ENCODE measurements at places on chromosomes 5 and 9.

- DNase-seq = no peak
These were observed 42.5 kb downstream of the KLHL3 start for GRCh38 chr5:137693307-137693950.

DNA sequence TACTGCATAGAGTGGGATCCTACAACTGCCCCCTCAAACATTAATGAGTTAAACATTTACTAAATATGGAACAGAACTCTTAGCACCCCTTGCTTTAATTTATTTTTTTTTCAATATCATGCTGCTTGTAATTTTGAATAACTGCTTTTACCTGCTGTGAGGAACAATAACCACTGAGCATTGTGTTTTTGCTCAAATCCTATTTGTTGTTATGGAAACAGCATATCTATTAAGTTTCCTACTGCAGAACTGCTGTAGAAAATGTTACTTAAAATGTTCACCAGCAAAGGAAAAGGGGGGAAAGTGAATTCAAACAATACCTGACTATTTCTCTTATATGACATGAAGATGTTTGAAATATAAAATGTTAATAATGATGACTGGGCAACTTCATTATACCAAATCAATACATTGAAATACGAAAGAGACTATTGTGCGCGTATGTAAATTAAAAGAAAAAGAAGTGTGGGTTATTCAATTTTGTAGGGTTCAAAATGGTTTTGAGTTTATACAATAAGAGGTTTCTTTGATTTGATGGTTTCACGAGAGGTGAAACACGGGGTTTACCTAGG is 1043.8 kb upstream of the NUDT12 start:
- no peak for DNase-seq

GRCh38 chr5:78060421-78060820 is 234.1 kb downstream of the AP3B1 start:
- no peak for DNase-seq

DNA sequence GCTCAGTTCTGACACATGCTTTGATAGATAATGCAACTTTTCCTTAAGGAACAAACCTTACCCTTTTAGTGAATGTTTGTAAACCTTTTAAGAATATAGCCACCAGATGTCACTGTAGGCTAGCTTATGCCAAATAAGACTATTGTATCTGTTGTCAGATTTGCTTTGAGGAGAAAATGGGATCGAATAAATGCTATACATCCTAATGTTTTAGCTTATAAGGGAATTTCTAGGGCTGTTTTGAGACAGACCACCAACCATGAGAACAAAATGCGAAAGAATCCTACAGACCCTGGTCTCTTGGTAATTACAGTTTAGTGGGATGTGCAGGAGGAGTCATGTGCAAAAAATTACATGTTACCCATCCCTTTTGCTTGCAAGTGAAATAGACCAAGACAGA is 127.6 kb upstream of the NMUR2 start:
- peak; percentile 18 for DNase-seq

DNA sequence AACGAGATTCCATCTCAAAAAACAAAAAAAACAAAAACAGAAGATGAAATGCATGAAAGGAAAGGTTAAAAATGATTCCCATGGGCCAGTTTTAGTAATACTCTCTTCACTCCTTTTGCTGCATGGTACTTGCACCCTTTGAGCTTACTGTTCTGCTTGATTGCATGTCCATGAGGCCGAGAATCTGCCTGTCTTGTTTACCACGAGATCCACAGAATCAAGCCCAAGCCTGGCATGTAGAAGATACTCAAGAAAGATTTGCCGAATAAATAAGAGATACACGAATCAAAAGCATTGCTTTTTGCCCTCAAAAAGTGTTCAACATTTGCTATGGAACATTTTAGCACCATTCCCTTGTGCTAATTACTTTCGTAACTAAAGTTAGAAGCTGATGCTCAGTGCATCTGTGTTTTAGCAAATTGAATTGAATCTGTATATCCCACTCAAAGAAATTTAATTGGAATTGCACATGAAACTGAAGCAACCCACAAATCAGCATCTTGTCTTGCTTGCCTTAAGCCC is 1.1 kb downstream of the FAXDC2 start:
- no peak for DNase-seq

DNA sequence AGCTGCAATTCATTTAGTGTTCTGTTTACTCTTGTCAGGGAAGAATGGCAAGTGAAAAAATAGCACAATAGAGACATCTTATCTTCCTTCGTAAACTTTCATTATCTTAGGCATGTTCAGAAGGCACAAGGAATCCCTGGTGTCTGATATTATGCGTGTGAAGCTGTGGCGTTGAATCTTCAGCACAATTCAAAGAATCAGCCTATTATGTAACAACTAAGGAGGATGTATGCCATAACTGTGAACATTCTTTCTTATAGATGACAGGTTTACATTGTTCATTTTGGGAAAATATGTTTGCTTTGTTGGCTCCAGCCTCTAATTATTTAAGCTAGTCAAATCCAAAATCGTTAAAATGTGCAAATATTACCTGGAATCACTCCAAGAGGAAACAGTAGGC is 446.1 kb downstream of the ANXA1 start:
- no peak for DNase-seq

Data from AG09319 (cell line).